ENCODE measurements at places on chromosomes 4 and X.

GRCh38 chr4:86970447-86971354, 35.9 kb downstream of the AFF1 start:
- no peak for DNase-seq

DNA sequence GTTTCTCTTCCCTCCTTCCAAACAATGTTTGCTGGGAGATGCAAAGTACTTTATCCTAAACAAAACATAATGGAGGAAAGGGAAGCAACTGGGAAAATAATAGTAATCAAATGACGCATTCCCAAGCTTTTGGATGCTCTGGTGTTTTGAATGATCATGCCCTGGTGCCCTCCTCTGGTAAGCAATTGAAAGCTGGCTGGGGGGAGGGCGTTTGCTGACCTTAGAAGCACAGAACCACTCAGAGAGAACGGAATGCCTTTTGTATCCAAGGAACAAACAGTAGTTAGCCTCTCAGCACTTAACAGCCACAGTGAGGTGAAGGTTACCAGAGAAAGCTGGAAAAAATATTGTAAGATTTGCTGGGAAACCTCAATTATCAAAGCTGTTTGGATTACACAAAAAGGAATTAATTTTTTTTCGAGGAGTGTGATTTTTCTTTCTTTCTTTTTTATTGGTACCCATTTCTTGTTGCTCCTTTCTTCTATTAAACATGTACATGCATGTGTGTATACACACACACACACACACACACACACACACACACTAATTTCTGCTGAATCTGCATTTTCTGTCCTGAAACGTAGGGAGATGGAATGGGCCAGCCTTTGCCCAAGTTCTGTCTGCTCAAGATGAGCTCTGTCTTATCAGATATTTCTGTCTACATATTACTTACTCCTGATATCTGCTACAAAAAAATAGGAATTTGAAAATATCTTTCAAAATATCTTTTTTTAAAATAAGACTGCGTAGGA, 155.8 kb upstream of the IGFBP7 start:
- no peak for DNase-seq

- no peak for DNase-seq
Observed at GRCh38 chrX:39477762-39478120, 620.0 kb downstream of the BCOR start.

GRCh38 chrX:107602694-107603239, 25.5 kb upstream of the PRPS1 start:
- no peak for DNase-seq

DNA sequence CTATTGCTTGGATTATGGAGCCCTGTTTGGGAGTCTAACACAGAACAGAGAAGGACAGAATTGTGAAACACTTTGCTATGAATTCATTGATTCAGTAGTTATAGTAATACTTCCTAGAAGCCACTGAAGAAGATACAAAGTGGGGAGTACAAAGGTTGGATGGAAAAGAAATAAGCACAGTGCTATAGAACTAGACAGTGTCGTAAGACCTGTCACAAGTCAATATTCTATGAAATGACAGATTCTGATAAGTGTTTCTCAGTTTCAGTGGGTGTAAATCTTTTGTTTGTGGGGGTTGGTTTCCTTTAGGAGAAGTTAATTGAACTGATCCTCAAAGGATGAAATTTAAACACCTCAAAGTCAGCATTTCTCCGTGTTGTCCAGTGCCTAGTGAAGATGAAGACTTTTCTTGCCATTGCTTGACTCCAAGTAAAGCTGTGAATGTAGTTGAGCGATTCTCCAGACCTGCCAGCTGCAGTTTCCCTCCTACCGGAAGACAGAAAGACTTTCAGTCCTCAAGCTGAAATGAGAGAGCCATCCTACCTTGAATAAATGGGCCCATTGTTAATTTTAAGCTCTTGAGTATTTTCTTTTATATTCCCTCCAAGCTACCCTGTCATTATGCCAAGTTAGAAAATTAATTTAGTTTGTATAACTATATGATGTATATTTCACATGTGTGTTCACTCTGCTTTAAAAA, 7.9 kb downstream of the PDLIM5 start:
- no peak for DNase-seq

DNA sequence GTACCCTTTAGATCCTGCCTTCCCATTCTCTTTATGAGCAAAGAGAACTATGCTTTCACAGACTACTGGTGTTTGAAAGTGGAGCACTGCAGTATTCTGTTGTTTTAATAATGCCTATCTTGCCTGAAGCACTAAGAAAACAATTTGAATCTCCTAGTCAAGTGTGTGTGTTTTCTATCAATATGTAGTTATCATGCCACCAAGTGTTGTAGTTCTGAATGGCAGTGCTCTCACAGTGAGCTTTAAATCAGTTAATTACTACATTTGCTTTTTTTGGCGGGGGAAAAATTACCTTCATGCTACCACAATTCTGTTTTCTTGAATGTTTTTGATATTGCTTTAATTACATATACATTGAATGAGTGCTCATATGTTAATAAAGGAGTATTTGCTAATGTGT, 143.6 kb upstream of the FAM47A start:
- DNase-seq = no peak

DNA sequence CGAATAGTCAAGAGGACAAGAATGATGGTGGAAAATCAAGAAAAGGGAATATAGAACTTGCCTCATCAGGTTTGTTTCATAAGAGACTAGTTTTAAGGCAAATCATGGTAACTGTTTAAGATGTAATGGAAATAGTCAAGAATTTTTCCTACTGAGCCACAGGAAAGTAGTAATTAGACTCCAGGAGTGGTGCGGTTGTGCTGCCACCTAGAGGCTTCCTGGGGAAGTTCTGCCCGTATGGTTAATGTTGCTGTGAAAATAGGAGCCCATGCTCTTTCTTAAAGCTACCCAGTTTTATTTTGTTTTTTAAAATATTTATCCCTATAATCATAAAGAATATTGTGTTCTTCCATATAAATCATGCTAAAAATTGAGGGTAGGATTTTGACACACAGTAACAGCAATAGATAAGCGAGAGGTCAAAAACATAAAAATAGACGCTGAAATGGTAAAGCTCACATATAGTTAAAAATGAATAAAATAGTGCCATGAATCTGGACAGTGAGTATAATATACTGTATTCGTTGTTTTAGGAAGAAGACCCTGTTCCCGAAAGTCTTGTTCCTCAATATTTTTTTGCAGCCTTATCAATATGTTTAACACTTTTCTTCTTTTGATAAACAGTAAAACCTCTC, 87.0 kb downstream of the PHOX2B start:
- DNase-seq = peak; percentile 31

- DNase-seq = no peak
Observed at GRCh38 chrX:154374313-154375155, at the start of gene FLNA. Gene FLNA, minus strand, starts transcription at chrX:154374634. Its CDS starts 3,389 bp downstream, at chrX:154371245.

DNA sequence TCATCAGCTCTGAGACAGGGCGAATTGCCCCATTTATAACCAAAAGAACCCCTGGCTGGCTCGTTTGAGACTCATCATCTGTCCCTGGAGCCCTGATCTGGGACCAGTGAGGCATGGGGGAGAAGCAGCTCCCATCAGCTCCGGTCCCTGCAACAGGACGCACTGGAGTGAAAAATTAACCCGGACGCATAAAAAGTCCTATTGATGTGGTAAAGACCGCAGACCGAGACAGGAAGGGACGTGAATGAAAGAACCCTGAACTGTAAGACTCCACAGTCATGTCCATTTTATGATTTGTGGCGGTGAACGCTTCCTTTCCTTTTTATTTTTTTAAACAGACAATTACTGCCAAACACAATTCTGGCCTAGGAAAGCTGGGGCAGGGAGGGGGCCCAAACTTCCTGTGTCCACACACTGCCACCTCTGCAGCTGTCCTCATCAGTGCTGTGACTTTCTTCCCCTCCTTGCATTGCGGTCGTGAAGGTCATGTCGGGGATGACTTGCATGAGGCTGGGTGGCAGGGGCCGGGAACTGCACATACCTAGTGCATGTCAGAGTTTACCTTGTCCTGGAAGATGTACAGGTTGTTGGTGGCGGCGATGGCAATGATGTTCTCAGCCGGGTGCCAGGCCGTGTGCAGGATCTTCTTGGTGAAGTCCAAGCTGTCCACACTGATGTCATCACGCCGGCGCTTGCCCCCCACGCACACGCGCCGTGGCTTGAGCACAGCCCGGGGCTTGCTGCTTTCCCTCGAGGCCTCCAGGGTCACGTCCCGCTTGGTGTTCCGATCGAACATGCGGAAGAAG, 53.3 kb downstream of the WFS1 start:
- no peak for DNase-seq

DNA sequence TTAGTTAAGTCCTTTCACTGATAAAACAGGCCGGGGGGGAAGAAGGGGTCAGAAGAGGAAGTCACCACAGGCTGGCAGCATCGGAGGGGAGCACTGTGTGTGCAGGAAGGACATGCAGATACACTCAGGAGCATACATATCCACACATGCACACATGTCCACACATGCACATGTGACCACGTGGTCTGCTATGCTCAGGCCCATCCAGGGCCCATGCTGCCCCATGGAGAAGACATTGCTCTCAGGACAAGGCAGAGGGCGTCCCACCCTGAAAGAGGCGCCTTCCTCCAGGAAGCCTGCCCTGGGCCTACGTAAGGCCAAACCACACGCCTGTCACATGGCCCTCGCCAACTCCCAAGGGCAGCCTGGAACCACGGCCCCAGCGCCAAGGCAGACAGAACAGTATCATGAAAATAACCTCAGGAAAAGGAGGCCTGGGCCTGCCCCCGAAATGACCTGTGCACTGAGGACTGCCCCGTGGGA, 15.8 kb downstream of the WDR1 start:
- no peak for DNase-seq

GRCh38 chrX:103864886-103865534, 33.0 kb upstream of the RAB9B start:
- no peak for DNase-seq

GRCh38 chrX:24513416-24513815, 48.3 kb downstream of the PDK3 start:
- DNase-seq = no peak

DNA sequence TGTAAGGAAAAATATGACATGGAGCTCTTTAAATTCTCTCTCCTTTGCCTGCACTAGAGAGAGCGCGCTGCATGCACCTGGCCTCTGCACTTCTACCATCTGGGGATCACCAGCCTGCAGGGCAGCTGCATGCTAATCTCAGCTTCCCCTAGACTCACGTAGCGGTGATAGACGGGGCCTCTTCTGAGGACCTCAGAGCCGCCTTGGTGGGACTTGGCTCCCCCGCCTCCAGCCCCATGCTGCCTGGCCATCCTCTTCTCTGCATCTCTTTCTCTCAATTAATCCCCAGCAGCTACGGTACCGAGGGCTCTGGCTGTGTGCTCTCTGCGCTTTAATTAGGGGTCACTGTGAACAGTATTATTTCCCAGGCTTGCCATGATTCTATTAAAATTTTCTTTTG, 52.8 kb upstream of the PSAPL1 start:
- DNase-seq = no peak

GRCh38 chr4:138014590-138015288, 227.4 kb downstream of the SLC7A11 start:
- no peak for DNase-seq

DNA sequence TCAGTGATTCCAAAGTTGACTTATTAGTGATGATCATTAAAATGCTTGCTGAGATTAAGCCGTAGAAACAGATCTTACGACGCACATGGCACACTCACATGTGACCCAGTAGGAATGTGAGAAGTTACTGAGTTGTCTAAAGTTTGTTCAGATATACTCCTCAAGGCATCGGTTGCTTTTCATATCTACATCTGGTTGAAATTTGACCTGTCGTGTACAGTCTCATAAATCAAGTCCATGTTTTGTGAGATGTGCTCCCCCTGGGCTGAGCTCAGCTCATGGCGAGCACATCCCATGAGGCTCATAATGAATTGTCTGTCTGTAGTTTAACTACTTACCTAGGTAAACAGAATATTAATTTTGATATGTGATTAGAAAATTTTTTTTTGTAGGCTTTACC, 67.0 kb downstream of the TNIP2 start:
- DNase-seq = peak; percentile 10

DNA sequence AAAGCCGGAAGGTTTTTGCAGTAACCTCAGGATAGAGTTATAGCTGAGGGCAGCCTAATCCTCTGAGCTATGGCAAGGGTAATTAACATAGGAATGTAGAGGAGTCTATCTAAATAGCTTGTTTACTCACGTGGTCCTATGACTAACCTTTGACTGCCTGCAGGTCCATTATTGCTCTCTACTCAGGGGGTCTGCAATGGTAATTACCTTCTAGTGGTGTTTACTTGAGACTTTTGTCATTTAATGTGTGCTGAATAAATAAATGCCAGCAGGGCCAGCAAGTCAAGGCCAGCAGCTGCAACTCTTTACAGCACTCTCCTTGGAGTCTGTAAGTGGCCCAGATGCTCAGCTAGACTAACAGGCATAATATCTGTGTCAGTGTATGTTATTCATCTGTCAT, 212.7 kb upstream of the FMR1 start:
- no peak for DNase-seq

- DNase-seq = no peak
Observed at GRCh38 chr4:118760092-118760491, 74.9 kb downstream of the METTL14 start.

- no peak for DNase-seq
Observed at GRCh38 chr4:15042529-15043167, 40.4 kb downstream of the CPEB2 start.

DNA sequence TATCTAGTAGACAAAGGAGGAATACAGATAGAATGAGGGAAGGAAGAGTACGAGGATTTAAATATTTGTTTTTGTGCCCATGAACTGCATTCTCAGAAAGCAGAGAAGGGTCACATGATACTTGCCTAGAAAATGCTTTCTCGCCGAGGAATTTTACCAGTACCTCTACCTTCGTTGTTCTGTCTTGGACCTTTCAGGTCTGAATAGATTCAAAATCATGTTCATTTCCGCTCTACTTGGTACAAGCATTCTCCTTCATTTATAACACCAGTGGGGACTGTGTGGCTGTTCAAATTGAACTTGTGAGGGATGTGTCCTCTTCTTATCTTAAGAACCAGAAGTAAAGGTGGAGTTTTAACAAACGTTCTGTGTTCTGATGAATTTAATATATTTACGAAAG, 1.9 kb downstream of the USP38 start:
- DNase-seq = no peak

DNA sequence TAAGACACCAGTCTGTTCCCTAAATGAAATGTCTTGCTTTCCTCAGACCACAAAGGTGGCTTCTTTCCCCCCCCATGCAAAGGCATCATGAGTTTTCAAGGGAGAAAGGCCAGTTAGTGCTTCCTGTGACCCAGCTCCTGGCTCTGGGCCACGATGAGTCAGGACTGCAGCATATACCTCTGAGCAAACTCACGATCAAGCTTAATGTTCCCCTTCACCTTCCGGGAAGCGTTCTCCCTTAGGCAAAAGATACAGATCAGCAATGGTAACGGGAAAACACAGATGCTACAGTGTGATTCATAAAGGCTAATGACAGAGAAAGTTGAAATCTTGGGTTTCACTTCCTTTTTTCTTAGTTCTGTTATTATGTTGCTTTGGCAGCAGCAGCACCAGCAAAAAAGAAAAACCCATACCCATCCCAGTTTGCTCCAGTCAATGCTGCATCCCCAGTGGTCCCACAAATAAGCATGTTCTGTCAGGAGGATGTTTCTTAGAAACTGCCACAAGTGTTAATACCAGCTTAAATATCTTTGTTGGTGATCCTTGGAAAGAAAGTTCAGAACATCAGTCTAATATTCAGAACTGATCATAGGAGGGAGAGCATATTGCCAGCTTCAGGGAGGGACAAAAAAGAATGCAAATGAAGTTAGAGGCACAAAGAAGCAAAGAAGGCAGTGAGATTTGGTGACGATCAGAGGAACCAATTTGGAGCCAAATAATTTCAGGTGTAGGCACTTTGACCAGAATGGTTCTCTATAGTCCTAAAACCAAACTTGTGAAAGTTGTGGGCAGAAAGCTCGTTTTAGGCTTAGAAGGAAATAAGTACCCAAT, 41.2 kb downstream of the LONRF3 start:
- peak; percentile 86 for DNase-seq
